ENCODE measurements at places on chromosomes 12 and 14. TPM values are rescaled to one million over a fixed set of nuclear protein-coding genes. Genes with fewer than 3 reads are reported as not detected.

Gene LBHD2
- total RNA-seq, result not detected

Gene TTC6
- total RNA-seq, result 34.4 TPM

Gene CPNE6
- total RNA-seq, result not detected

Gene B3GNT4
- 0.80 TPM for total RNA-seq

Gene GALNT9
- 1.4 TPM for total RNA-seq

Data from lung (tissue), 17 donors.